ENCODE measurements at places on chromosomes 2 and 18.

- no peak for DNase-seq
Observed at GRCh38 chr2:172228177-172228808, 125.6 kb upstream of the DLX2 start.

DNA sequence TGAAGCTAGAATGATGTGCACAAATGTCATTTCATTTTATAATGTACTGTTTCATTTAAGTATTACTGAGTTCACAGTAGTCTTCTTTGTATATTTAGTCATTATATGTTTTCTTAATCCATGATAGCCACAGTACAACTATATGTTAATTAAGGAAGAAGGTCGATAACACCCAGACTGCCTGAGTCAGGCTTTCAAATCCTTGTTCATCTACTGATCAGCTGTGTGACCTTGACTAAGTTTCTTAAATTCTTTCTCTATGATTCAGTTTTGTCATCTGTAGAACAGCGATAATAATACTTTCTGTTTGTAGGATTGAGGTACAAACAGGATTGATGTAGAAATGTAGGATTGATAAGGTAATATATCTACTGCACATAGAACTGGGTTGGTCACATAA lies 5.4 kb downstream of the GCC2 start:
- no peak for DNase-seq

DNA sequence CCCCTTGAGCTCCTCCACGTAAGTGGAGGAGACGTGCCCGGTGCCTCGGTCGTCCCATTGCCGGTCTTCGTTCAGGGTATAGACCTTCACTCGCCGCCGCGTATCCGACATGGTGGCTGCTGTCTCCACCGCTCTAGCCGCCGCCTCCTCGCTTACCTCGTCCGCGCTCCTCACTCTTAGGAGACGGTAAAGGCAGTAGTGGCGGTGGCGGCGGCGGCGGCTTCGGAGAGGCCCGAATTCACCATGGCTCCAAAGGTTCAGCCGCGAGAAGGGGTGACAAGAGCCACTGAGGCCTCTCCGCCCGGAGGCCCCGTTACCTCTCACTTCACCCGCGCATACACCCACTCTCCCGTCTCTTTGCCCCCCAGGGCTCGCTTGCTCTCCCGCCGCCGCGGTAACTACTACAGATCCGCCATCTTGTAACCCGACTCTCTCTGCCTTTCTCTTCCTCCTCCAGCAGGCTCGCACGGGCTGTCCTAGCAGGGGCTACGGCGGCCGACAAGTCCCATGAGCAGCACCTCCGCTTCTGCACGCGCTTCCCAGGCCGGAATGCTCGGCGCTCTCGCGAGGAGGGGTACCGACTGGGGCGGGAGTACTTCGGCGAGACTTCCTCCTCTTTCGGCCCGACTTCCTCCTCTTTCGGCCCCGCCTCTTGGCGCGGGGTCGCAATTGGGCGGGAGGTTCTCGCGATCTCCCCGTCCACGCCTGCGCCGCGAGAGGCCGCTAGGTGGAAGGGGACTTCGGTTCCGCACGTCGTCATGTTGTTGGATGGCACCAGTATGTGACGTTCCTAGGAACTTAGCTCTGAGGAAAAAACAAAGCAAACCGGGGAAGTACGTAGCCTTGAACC lies at the start of gene PPP4R3B:
Gene PPP4R3B (minus strand): TSS at position 448 of the 850 bp plus-strand sequence. CDS start 337 bp downstream, at position 111.
- peak; percentile 100 for DNase-seq

- no peak for DNase-seq
Observed at GRCh38 chr18:41923446-41923845, 31.6 kb upstream of the PIK3C3 start.

GRCh38 chr18:37967261-37967660 lies 401.7 kb upstream of the CELF4 start:
- no peak for DNase-seq

Measured in astrocyte of the spinal cord (primary cell).